ENCODE measurements at places on chromosomes 6 and 20.

GRCh38 chr6:54959820-54960219 is 113.2 kb downstream of the FAM83B start:
- DNase-seq: no peak

DNA sequence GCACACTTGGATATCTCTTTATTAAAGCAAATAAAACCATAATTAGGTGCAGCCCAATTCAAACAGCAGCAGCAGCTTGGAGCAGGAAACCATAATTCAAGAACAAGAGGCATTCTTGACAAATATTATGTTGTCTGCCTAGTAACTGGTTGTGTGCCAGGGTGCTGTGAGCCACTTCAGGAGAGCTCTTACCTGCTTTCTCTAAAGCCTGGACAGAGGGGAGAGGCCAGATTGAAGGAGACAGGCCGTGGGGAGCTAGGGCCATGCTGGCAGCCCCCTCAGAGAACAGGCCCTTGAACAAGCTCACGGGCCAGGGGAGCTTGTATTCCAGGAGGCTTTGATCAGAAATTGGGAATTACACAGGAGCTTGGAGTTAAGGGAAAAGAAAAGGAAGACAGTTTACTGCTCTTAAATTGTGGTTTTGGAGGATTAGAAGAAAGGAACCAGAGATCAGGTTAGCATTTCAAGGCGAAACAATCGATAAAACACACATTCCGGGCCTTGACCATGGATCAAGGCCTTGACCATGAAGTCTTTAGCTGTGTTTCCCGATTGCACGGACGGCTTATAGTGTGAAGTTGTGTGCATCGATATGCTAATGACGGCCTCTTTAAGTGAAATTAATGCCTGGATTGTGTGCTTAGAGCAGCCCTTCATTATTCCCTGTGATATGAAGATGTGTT is 69.8 kb upstream of the NKX2-2 start:
- no peak for DNase-seq

GRCh38 chr6:42316981-42317380 is 99.3 kb upstream of the MRPS10 start:
- no peak for DNase-seq

- DNase-seq: no peak
Observed at GRCh38 chr20:6014957-6015356, 38.9 kb downstream of the LRRN4 start.

DNA sequence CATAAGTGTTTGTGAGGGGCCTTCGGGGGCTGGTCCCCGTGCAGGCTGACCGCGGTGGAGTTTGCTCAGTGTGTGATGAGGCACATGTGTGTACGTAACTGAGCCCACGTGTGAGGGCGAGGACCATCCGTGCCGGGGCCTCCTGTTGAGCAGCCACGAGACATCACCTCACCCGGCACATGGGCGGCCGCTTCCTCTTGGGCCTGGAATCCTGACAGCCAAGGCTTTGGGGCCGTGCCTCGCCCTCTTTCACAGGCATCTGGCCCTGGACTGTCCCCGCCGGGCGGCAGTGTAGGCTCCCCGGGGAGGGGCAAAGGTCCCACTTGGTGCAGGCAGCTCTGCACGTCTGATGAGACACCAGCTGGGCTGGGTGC is 202.3 kb downstream of the DLL1 start:
- no peak for DNase-seq

DNA sequence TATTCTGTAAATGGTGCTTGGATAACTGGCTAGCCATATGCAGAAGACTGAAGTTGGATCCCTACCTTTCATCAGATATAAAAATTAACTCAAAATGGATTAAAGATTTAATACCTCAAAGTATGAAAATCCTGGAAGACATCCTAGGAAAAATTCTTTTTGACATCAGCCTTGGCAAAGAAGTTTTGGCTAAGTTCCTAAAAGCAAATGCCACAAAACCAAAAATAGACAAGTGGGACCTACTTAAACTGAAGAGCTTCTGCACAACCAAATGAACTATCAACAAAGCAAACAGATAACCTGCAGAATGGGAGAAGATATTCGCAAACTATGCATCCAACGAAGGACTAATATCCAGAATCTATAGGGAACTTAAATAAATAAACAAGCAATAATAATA is 60.3 kb upstream of the RIPPLY2 start:
- no peak for DNase-seq

DNA sequence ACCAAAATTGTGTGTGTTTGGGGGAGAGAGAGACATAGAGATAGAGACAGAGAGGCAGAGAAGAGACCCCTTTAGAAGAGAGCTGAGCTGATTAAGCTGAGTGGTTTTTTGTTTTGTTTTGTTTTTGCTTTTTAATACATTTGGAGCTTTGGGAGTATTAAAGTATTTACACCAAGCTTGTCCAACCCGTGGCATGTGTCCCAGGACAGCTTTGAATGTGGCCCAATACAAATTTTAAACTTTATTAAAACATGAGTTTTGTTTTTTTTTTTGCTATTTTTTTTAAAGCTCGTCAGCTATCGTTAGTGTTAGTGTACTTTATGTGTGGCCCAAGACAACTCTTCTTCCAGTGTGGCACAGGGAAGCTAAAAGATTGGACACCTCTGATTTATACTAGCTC is 56.0 kb downstream of the MRAP2 start:
- no peak for DNase-seq

- no peak for DNase-seq
Observed at GRCh38 chr6:13725570-13725969, 13.9 kb upstream of the RANBP9 start.

DNA sequence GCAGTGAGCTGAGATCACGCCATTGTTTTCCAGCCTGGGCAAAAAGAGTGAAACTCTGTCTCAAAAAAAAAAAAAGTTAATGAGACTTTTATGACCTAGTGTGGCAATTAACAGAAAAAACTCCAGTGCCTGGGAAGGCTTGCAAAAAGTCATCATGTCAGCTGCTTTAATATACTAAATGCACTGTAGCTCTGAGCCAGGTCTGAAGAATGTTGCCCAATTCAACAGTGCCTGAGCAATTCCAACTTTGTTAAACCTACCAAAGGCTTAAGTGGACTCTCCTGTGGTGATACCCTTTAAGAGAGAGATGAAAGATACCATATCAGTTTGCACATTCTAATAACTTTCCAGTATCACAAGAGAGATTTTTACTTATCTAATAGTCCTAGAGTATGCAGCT is 6.5 kb upstream of the ROS1 start:
- DNase-seq: no peak

DNA sequence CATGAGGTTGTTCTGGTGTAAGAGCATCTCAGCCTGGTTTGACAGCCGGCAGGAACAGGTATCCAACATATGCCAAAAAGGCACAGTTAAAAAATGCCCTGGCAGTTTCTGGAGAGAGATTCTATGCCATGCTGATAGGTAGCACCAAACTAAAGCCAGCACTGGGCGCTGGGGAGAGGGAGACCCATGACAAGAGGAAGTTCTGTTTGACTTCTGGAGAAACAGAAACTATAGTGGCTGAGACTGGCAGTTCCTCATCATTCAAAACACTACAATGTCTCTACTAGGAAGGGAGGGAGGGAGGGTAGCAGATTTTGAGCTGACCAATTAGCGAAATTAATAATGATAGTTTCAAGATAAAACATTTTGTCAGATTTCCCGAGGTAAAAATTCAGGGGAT is 174.1 kb downstream of the ADAT2 start:
- DNase-seq: no peak

DNA sequence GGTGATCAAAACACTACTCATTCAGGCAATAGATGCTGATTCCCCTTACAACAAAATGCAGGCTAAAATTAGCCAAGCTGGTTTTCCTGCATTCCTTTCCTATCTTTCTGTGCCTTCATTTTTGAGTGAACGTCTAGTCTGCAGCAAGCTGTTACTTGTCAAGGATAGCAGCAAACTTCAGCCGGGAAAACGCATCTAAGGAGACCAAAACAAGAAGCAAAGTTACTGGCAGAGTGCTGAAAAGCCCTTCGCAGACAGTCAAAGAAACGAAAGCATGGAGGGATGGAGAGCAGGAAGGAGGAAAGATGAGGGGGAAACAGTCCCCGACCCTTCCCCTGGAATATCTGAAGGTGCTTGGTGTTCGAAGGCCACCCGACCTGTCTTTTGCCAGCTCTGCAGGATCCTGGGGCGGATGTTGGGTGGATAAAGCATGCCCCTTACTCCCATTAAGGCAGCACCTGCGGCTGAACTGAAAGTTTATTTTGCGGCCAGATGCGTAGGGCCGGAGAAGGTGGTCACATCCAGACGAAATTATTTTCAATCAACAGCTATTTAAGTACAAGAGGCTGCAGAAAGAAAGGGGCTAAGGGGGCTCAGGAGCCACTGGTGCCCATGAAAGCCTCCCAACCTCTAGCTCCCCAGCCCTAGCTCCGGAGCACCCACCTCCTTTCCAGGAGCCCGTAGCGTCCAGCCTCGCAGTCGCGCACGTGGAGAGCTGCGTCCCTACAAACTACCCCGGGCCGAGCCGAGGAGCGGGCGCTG is 538 bp downstream of the FERMT1 start:
- DNase-seq: peak; percentile 33

GRCh38 chr20:62011403-62011790 is 54.3 kb downstream of the TAF4 start:
- DNase-seq: no peak

DNA sequence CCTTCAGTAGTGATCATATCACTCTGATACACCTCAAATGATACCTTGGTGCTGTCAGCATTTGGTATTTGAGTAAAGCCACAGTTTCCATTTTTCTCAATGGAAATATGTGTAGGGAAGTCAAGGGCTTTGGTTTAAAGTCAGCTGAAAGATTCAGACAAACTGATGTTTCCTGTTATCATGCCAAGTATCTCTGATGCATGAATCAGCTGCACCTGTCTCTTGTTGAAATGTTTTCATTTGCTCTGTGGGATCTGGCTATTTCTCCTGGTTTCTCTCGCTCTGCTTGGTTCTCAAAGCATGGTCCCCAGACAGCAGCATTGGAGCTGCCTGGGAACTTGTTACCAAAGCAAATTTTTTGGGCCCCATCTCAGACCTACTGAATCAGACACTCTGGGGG is 23.5 kb downstream of the ZFP64 start:
- DNase-seq: no peak

DNA sequence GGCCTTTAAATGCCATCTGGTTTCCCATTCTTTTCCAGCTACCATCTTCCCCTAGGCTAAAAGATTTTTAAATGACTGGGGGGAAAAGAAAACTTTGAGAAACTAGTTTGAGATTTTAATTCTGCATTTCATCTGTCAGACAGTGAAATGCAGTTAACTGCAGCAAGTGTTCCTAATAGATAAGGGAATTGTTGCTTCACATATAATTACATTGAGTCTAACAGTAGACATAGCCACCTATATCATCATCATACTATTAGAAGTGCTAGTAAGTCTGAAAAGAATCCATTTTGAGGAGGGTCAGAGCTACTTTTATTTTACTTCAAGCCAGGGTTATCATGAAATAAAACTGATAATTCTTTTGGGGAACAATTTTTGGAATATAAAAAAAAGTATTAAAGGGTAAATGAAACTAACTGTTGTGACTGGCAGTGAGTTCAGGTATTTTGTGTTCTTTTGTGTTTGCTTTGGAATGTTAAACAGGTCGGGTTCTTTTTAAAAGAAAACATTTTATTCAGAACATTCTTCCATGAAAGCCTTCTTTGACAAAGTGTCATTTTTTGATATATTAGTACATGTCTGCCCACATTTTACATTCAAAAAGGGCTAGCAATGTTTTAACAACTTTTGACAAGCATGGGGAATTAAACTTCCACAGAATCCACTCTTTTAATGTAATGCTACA is 170.1 kb downstream of the HS3ST5 start:
- DNase-seq: no peak

- DNase-seq: peak; percentile 75
Observed at GRCh38 chr6:140567466-140567865, 1193.0 kb upstream of the CITED2 start.

- peak; percentile 26 for DNase-seq
Observed at GRCh38 chr20:51091406-51092195, 68.7 kb upstream of the KCNG1 start.

DNA sequence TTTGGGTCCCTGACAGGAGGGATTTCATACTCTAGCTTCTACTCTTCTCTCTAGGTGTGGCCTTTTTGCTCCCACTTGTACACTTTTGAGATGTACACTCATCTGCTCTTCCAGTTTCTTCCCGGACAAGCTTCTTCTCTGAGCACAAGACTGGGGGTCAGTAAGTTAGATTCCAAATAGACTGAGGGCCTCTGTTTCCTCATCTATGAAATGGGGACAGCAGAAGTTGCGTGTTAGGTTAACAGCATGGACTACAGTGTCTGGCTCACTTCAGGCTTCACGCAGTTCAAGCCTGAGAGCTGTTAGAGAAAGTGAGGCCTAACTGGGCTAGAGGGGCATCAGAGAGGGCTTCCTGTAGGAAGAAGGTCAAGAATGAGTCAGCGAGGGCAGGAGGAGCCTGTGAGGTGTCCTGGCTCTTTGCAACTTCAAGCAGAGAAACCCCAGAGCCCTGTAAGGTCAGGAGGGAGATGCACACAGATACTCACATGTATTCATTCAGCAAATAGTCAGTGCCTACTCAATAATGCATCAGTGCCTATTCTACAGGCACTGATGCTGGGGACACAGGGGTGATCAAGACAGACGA is 20.6 kb downstream of the XKR7 start:
- no peak for DNase-seq

DNA sequence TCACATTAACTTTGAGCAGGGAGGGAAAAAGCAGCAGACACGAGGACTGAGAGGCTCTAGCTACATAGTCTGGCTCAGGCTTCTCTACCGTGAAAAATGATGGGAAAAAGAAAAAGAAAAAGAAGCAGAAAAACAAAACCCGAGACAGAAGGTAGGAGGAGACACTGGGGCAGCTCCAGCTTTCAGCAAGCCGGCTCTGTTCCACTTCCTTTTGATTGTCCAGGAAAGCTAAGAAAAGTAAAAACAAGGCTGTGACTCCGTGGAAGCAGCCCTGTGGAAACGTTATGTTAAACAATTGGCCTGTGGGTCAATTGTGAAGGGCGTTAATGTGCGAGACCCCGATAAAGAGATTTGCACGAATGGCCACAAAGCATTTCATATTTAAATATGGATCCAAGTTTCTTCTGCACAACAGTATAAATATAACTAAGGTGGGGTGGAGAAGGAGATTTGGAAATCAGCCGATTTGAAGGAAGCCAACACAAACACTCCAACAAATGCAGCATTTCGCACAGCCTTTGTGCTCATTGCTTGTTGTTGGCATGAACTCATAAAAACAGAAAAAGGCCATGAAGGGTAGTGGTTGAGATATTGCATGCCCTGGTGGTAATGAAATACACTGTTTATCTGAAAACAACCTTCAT is 236.9 kb upstream of the JAG1 start:
- no peak for DNase-seq

DNA sequence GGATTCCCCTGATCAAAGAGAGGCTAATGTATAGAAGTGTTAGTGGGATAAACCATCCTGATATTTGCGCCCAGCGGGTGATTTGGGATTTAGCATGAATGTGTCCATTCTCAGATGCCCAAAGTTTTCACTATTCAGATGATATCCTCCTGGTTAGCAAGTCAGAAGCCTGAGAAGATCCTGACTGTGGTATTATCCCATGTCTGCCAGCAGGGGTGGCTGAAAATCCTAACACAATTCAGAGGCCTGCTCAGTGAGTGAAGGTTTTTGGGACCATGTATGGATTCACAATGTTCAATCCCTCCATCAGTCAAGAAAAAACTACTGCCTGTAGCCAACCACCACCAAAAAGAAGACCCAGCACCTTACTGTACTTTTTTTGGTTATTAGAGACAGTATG is 34.1 kb upstream of the SPACA1 start:
- DNase-seq: no peak

Data from fibroblast of skin of right biceps (primary cell).